NCI-H510A treated with DMSO at 0.1 percent for 48 hours (cell line): ENCODE measurements at places on chromosomes 7 and 10.

- no peak for DNase-seq
Observed at GRCh38 chr7:5557920-5558401, 134.3 kb upstream of the TNRC18 start.

DNA sequence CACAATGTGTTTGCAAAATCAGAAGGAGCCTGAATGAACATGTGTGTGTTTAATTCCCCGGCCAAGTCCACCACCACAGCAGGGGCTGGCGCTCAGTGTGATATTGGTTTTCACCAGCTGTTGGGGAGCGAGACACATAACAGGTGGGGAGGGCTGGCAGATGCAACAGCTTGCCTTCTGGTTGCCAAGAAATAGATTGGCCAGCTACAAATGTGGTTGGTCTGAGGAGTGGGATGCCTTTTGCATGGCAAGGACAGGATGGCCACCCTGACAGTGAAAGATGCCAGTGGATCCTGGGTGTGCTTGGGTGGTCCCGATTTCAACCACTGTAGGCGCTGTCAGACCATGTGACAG, 292.5 kb upstream of the FZD8 start:
- no peak for DNase-seq

GRCh38 chr7:57403601-57404342, 46.2 kb upstream of the ZNF716 start:
- DNase-seq, result no peak

DNA sequence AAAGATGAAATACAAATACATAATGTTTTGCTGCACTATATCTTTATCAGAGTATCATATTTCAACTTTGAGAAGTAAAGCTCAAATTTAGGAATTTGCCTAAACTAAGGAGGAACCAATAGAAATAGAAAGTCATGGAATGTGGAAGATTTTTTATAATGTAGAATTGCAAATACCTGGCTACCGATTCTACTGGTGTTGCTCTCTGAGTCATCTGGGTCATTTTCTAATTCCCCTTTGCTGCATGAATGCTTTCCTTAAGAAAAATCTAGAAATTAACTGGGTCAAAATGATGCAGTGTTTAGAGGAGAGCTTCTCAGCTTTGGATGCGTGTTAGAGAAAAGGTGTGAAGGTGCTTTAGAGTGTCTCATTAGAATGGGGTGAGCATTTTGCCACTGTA, 568.9 kb upstream of the ANKRD30A start:
- DNase-seq, result no peak

- DNase-seq, result no peak
Observed at GRCh38 chr10:96270571-96270970, 798 bp downstream of the BLNK start.
